ENCODE measurements at places on chromosomes 5 and 9.
A peak's percentile ranks its signal among the peaks of the same experiment; 100 is the strongest.

- peak; percentile 49 for DNase-seq
Measured at GRCh38 chr5:173972925-173973615, 15.9 kb upstream of the C5orf47 start.

GRCh38 chr5:153782589-153783361, 255.9 kb downstream of the FAM114A2 start:
- DNase-seq, result no peak

DNA sequence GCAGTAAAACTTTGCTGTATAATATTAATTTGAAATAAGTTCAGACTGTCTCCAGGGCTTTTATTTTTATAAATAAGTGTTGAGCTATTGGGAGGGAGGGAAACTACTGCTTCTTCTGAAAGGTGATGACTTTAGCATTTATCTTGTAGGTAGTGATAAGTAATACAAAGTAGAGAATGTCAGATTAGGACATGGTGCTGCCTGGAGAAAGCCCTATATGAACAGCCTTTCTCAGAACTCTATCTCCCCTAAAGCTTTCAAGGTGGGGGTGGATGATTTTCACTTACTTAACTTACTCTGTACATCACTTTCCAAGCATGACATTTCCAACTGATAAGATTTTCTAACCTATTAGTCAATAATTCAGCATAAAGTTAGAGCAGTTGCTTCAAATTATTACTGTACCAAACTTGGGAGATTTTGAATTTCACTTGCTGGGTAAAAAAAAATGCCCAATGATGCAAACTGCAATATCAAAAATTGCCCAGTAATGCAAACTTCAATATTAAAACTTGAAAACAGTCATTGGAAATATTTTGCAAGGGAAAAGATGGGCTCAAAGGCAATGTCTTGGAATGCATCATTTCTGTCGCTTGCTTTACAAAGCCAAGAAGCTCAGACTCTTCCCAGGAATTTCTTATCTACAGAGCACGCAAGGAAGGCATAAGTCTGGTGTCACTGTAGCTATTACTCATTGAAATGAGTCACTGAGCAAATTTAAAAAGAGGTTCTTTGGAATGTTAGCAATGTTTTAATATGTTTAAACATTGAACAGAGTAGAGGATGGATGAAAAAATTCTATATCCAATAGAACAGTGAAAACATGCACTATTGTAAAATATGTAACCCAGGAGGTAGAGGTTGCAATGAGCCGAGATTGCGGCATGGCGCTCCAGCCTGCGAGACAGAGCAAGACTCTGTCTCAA, 569.5 kb downstream of the PSAT1 start:
- DNase-seq, result no peak

DNA sequence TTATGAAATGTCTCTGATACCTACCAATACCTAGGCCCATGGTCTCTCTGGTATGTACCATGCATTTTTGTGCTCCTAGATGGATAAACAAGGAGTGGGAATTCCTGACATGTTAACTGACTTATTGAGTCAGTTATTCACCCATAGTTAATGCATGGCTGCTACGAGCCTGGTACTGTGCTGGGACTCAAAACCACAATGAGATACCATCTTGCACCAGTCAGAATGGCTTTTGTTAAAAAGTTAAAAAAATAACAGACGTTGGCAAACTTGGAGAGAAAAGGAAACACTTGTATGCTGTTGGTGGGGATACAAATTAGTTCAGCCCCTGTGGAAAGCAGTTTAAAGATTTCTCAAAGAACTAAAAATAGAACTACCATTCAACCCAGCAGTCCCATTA, 293.8 kb downstream of the OSTF1 start:
- DNase-seq, result no peak

GRCh38 chr5:177553671-177554429, 513 bp downstream of the FAM193B start:
- peak; percentile 13 for DNase-seq

GRCh38 chr9:130114741-130115140, 57.5 kb upstream of the NCS1 start:
- no peak for DNase-seq

- DNase-seq, result no peak
Measured at GRCh38 chr5:103234239-103234975, 24.2 kb upstream of the MACIR start.

DNA sequence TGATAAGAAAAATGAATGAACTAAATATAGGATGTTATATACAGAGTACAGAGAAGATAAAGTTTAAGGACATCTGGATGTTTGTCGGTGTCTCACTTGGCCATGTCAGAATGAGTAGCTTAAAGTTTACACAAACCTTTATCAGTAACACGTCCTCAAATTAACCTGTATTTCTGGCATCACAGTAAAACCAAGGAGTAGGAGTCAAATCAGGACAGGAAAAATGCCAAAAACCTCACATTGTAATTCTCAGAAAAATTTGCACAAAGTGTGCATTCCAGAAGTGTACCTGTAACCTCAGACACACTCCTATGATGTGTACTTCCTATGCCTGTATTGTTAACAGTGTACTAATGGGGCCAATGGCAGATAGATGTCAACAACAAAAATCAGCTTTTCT, 139.3 kb downstream of the SMC2 start:
- no peak for DNase-seq

DNA sequence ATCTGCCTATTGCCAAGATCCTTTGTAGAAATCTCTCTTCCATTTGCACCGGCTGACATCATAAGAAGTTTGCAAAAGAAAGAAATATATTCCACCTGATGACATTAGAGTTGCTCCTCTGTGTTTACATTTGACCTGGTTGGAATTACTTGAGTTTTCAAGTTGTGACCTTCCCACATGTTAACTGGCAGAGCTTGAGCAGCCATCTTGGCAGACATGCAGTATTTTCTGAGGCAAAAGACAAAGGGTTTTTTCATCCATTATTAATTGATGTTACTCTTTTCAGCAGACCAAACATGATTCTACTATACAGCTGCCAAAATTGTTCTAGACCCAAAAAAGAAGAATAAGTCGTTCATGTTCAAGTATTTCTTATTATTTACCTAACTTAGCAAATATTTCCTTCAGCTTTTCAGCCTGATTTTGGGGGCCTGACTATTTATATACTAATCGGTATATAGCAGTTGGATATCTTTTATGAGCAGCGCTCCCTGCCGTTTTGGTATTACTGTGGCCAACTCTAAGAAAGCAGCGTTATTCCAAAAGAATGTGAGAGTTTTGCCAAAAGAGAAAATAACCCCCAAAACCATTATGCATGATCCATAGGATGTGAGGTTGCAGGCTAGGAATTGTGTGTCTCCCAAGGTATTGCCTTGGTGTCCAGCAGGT, 212.9 kb downstream of the PBX3 start:
- DNase-seq, result no peak

GRCh38 chr5:81181576-81182316, 51.4 kb upstream of the CKMT2 start:
- DNase-seq, result no peak

GRCh38 chr5:71013575-71013974, 11.6 kb downstream of the NAIP start:
- DNase-seq, result no peak

DNA sequence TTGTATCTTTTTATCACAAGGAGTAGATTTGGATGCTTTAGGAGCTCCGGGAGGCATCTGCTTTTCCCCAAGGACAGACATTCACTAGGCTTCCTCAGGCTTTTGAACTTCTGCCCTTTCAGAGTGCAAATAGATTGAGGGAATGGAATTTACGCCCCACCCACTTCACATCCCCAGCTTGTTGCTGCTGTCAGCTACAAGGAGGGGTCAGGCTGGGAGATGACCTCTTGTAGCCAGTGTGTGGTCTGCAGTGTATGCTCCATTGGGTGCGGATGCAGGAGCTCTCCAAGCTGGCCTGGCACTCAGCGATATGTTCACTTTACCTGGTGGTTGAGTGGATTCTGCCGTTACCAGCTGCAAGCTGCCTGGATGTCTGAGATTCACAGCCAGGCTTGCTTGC, 6.4 kb downstream of the TNFSF15 start:
- DNase-seq, result no peak

- no peak for DNase-seq
Measured at GRCh38 chr9:106622164-106622487, 240.8 kb upstream of the ZNF462 start.

DNA sequence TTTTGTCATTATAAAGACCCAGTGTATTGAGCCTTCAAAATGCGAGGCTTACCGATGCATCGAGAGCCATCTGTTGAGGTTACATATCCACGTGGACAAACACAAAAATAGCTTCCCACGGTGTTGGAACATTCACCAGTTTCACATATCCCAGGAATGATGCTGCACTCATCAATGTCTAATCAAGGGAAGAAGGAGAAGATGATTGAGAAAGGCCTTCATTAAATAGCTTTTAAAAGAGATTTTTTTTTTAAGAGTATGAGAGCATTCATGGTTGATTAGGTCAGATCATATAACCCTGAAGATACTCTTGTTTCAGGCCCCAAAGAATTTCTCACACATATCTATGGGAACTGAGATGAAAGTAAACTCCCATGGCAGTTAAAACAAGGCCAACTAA, 129.4 kb downstream of the FBN2 start:
- DNase-seq, result no peak

GRCh38 chr5:761854-762710, 22.4 kb downstream of the ZDHHC11B start:
- no peak for DNase-seq

- no peak for DNase-seq
Measured at GRCh38 chr9:134641173-134641989, at the start of gene COL5A1. TSS of gene COL5A1 (plus strand) at chr9:134641803. CDS start at chr9:134642188, 385 bp downstream.

DNA sequence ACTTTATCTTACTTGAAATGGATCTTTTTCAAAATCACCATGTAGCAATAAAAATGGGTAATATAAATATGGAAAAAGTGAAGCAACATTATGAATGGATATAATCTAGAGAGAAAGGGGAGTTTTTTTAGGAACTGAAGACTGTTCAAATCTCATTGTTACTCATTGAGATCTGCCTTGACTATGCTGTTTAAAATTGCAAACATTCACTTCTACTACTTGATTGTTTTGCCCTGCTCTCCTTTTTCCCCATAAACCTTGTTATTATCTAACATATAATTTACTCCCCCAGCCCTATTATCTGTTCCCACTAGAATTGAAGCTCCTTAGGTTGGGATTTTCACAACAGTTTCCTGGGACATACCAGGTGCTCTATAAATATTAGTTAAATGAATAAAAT, 22.0 kb downstream of the PAM start:
- DNase-seq, result no peak

DNA sequence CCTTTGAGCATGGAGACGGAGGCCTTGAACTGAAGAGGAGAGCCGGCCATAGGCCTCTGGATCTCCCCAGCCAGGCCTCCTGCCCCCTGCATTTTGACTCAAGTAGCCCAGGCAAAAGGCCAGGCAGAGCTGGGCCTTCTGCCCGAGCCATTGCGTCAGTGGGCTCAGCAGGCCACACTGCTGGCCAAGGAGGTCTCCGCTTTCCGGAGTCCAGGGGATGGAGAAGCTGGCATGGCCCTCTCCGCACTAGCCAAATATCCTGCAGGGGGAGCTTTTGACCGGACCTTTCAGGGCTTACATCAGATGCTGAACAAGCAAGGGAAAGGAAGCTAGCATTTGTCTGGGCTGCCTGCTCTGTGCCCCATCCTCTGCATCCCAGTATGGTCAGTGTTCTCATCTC, 386.8 kb downstream of the TRIM36 start:
- DNase-seq, result no peak

DNA sequence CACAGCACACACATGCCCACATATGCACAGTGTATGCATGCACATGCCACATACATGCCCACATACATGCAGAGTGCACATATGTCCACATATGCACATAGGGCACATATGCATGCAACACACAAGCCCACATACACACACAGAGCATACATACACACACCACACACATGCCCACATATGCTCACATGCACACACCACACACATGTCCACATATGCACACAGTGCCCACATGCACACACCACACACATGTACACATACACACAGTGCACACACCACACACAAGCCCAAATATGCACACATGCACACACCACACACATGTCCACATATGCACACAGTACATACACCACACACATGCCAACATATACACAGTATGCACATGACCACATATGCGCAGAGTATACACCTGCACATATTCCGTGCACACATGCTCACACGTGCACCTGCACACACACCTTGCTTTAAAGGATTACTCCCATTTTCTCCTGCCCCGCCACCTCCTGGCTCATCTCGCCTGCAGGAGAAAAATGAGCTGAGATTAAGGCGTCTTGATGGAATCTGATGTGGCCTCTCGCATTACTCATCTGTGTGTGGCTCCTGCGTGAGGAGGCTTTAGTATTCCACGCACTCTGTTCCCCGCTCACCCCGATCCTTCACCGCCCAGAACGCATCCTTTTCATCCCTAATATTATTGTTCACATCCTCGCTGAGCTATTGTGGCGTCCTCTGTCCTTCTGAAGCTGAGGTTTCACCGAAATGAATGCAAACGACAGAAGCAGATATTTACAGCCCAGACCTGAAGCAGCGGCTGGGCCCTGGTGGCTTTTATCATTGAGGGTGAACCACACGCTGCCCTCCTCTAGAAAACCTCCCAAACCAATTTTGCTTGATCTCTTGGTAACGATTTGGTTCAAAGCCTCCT, 182.7 kb downstream of the OLFM1 start:
- no peak for DNase-seq

Measured in inflammatory macrophage treated with lipopolysaccharide for 1 hour (primary cell).